CD4-positive, alpha-beta T cell treated with Interleukin-4 for 4 hours (primary cell): ENCODE measurements at places on chromosomes 1 and 21.
A peak's percentile ranks its signal among the peaks of the same experiment; 100 is the strongest.

- DNase-seq: no peak
Measured at GRCh38 chr1:185046668-185047067, 1.3 kb downstream of the RNF2 start.

GRCh38 chr1:42756956-42757891 lies 9.6 kb downstream of the P3H1 start:
- peak; percentile 27 for DNase-seq

- DNase-seq: no peak
Measured at GRCh38 chr21:40839521-40839920, 7.4 kb downstream of the DSCAM start.

DNA sequence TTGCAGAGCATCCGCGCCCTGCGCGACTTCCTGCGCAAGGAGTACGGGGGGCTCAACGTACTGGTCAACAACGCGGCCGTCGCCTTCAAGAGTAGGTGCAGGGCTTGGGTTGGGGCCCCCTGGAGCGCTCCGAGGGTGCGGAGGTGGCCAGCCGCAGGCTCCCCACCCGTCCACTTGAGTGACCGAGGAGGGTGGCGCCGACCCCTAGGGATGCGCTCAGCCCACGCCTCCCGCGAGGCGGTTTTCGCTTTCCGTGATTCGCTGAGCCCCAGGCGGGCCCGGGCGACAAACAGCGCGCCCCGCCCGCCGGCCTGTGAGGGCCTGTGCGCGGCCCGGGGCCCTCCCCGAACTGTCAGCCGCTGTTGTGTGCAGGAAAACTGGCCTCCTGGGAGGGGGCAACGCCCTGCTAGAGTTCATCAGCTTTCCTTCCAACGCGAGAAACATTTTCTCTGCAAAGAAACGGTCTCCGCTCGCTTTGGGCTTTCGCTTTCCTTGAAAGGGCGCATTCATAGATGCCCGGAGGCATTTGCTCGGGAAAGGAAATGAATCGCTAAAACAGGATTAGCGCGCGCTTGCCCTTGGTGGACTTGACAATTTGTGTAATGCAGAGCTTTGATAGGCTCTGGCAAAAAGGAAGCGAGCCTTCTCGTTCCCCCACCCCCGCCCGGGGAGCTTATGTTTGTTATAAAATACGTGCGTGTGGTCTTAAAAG lies 668 bp downstream of the CBR3 start:
- peak; percentile 63 for DNase-seq

- DNase-seq: no peak
Measured at GRCh38 chr1:71964188-71964587, 318.2 kb downstream of the NEGR1 start.

GRCh38 chr1:174742805-174743653 lies 256.7 kb upstream of the CACYBP start:
- no peak for DNase-seq

DNA sequence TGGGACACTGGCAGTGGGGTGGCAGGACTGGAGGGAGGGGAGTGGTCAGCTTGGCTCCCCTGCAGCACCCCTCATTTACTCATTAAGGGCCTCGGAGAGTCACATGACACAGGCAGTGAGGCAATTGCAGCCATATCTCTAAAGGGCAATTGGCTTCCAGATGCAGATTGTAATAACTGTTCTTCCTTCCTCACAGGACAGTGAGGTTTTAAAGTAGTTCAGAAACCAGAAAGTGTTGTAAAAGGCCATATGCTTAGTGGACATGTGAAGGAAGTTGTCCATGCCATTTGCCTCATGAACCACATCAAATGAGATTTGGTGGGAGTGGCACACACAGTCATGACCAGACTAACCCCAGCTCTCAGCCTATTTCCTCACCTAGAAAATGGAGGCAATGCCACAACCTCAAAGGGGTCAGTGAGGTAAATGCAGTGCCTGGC lies 11.1 kb downstream of the MTX1 start:
- DNase-seq: peak; percentile 19

GRCh38 chr1:26851106-26851684 lies 11.8 kb upstream of the SFN start:
- DNase-seq: no peak

GRCh38 chr1:29690156-29690555 lies 453.8 kb downstream of the PTPRU start:
- no peak for DNase-seq
